Kidney tubule cell (primary cell): ENCODE measurements at places on chromosomes 1 and 21.

DNA sequence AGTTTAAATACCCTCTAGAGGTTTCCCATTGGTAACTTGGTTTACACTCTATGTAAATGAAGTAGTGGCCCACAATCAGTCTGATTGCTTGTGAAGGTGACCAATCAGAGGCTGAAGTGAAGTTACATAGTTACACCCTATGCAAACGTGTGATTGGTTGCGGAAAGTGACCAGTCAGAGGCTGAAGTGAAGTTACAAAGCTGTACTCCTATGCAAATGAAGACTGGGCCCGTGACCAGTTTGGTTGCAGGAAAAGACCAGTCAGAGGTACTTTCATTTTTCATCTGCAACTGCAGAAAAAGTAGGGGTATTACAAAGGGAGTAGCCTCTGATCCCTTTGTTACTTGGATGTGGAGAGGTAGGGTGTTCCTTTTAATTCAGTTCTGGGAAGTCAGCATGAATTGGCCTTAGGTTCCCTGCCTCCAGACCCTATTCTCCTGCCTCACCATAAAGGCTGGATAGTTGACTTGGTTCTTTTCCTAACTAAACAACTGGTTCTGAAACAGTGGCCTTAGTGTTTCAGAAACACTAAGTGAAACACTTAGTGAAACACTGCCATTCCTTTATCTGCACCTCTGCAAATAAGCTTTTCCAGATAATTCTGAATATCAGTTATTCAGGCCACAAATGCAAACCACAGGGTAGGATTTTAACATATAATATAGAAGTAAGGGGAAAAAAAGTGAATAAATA lies 39.3 kb downstream of the MAGI3 start:
- DNase-seq = no peak

- DNase-seq = no peak
These were observed 32.6 kb downstream of the GRIK3 start for GRCh38 chr1:37001703-37002102.

DNA sequence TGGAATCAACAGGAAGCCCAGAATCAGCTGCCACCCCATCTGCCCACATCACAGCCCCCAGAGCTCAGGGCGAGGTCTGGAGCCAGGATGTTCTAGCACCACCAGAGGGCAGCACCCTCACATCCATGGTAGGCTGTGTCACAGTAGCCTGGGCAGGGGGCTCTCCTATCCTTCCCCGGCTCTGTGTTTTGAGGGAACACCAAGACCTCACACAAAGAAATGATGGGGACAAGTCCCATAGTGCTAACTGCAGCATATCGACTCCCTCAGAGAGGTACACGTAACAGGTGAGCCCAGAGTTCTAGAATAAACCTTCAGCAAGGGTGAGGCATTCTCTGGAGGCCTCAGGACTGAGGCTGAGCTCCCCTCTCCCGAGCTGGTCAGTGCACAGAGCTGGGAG lies 2.3 kb upstream of the KCNC4 start:
- peak; percentile 57 for DNase-seq

- peak; percentile 3 for DNase-seq
These were observed 182.5 kb downstream of the AKT3 start for GRCh38 chr1:243667591-243667990.

- no peak for DNase-seq
These were observed 47.0 kb upstream of the PLA2G4A start for GRCh38 chr1:186781730-186782129.

- DNase-seq = no peak
These were observed 89.4 kb upstream of the BCL10 start for GRCh38 chr1:85365851-85366250.

- DNase-seq = no peak
These were observed 415.6 kb downstream of the NPHP4 start for GRCh38 chr1:5576673-5577065.

- DNase-seq = peak; percentile 22
These were observed 35.5 kb upstream of the IL20 start for GRCh38 chr1:206829875-206830274.

- no peak for DNase-seq
These were observed 41.5 kb upstream of the HAO2 start for GRCh38 chr1:119327094-119327449.

GRCh38 chr21:46093668-46094400 lies 4.1 kb upstream of the COL6A2 start:
- no peak for DNase-seq

- DNase-seq = peak; percentile 53
These were observed 26.6 kb upstream of the COL18A1 start for GRCh38 chr21:45378258-45378966.

DNA sequence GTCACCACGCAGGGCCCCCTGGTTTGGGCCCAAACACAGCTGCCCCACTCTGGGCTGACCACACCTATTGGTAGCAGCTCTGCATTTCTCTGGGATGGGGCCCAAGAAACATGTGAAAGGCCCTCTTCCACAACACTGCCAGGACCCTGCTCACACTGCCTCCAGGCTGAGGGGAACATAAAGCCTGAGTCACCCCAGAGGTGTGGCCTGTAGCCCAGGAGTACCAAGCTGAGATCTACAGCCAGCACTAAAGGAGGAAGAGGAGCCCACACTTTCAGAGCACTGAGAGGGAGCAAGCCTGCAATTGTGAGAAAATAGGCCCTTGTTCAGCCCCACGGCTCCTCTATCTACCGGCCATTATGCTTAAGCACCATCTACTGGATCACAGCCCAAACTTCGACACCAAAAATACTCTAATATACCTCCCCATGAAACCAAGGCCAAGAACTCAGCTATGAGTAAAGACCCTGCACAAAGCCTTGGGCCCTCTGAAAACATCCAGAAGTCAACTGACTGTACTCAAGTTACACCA lies 14.4 kb upstream of the OR2T10 start:
- DNase-seq = peak; percentile 31

- no peak for DNase-seq
These were observed 23.6 kb downstream of the PCSK9 start for GRCh38 chr1:55062801-55063576.

GRCh38 chr1:236185687-236186086 lies 43.3 kb downstream of the GPR137B start:
- no peak for DNase-seq

DNA sequence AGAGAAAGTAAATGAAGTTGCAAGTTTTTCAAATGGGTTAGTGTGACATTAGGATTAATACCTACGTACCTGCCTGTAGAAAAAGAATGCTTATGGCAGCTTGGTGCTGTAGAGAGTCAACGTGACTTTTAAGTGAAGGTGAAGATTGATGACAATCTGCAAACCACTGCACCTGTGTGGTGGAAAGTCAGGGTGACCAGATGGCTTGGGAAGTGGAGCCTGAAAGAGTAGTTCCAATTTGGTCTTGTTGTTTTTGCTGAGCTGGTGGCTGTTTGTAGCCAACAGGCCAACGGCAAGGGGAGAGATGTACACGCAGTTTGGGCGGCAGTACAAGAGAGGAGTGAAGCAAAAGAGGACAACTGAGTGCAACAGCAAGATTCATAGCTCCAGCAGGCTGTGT lies 78.1 kb upstream of the JAK1 start:
- DNase-seq = no peak

DNA sequence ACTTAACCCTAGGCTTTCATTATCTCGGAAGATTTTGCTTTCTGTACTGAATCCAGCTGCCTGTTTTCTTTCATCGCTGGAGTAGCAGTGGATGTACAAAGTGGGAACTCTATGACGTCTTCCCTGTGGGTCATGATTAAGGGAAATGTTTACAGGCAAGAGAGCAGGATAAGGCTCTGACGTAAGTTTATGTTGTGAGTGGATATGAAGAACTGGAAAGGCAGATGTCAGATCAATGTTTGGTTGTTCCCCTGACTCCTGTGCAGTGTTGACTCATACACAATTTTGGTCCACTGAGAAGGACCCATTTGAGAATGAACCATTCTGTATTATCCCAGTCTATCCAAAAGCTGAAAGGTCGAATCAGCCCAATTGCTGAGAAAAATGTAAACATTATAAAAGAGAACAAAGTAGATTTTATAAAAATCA lies 292.4 kb downstream of the GRIK1 start:
- no peak for DNase-seq

DNA sequence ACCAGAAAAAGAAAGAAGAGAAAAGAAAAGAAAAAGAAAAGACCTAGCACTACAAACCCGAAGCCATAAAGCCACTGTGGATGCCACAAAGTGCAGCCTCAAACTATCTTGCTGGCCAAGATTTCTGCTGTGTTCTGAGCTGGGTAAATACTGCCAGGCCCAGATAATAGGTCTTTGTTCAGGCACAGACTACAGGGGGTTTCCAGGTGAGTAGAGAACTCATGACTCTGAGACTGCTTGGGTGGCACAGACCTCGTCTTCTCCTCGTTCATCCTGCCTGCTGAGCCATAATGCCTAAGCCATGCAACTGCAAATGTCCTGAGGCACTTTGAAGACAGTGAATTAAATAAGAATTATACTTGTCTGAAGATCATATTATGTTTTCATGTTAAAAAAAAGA lies 651.8 kb downstream of the LMO4 start:
- DNase-seq = peak; percentile 69
